Nephron progenitor cell (in vitro differentiated cells): ENCODE measurements at places on chromosomes 7 and 10.

DNA sequence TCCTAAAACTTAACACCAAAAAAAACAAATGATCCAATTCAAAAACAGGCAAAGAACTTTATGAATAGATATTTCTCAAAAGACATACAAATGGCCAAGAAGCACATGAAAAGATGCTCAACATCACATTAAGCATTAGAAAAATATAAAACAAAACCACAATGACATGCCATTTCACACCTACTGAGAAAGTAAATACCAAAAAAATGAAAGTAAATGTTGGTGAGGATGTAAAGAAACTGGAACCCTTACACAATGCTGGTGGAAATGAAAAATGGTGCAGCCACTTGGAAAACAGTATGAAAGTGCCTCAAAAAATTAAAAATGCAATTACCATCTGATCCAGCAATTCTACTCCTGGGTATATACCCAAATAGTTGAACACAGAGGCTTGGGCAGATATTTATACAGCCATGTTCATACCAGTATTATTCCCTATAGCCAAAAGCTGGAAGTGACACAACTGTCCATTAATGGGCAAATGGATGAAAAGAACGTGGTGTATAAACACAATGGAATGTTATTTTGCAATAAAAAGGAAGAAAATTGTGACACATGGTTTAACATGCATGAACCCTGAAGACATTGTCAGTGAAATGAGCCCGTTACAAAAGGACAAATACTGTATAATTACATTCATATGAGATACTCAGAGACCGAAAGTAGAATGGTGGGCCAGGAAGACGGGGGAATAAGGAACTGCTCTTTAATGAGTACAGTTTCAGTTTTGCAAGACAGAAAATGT is 89.0 kb downstream of the JMJD1C start:
- DNase-seq, result no peak

- no peak for DNase-seq
Observed at GRCh38 chr7:6268907-6269306, 3.5 kb downstream of the CYTH3 start.

- no peak for DNase-seq
Observed at GRCh38 chr10:26869528-26869927, 8.8 kb upstream of the ABI1 start.

DNA sequence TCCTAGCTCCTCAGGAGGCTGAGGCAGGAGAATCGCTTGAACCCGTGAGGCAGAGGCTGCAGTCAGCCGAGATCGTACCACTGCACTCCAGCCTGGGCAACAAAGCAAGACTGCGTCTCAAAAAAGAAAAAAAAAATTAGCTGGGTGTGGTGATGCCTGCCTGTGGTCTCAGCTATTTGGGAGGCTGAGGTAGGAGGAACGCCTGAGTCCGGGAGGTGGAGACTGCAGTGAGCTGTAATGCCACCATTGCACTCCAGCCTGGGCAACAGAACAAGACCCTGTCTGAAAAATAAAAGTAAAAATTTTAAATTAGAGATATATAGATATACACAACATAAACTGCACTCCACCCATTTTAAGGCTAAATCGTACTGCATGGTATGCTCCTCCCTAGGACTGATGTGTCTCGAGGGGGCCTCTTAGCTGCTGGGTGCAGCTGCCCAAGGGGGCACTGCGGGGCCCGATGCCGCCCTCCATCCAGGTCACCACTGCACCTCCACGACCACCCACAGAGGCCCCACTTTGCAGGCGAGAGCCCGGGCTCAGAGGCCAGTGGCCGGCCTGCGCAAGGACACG is 40.9 kb upstream of the FOXK1 start:
- no peak for DNase-seq
